ENCODE measurements at places on chromosomes 3 and 15.

DNA sequence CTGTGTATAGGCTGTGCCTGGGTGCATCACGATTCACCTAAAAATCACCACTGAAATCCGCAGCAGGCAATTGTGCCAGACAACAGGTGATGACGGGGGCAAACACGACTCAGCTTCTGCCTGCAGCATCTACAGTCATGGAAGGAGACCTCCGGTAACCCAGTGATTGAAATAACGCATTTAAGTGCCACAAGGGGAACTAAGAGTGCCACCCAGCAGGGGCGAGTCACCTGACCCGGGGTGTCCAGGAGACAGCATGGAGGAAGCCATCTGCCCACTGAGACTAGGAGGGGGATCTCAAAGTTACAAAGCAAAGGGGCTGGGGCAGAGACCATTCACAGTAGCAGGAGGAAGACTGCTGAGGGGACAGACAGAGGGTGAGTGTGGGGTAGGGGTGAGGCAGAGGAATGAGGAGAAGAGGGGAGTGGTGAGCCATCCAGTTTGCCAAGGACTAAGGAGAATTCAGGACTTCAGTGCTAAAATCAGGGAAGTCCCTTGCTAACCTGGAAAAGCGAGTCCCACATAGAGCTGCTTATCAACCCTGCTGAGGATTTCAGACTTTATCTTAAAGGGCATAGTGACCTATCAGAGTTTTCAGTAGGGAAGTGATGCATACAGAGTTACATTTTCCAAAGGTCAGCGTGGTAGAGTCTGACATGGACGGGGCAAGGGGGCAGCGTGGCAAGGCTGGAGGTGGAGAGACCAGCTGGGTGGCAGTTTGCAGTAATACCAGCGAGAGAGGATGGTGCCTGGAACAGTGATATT, 256.7 kb upstream of the HES1 start:
- DNase-seq: no peak

DNA sequence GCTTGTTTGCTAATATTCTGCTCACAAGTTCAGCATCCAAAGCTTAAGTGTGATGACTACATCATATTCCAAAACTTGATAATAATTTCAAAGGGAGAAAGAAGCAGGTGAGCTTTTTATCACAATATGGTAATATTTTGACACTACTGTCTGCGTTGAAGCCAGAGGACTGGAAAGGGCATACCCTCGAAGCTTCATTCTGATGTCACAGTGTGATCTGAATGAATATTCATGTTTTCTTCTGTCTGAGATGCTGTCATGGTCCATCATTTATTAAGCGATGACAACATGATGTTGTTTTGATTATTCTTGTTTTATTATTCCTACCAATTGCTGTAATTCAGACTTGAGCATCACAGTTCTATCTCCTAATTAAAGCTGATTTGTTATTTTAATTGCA, 625.4 kb downstream of the ZPLD1 start:
- no peak for DNase-seq

DNA sequence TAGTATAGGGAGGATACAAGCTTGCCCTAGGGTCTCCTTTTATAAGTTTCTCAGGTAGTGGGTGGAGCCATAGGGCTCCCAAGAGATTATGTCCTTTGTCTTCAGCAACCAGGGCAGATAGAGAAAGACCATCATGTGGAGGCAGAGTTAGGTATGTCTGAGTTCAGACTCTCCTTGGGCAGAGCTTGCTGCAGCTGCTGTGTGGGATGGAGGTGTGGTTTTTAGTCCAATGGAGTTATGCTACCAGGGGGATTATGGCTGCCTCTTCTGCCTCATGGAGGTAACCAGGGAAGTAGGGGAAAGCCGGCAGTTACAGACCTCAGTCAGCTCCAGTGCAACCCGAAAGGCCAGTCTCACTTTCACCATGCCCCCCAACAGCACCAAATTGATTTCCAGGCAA, 220.5 kb downstream of the NECTIN3 start:
- no peak for DNase-seq

DNA sequence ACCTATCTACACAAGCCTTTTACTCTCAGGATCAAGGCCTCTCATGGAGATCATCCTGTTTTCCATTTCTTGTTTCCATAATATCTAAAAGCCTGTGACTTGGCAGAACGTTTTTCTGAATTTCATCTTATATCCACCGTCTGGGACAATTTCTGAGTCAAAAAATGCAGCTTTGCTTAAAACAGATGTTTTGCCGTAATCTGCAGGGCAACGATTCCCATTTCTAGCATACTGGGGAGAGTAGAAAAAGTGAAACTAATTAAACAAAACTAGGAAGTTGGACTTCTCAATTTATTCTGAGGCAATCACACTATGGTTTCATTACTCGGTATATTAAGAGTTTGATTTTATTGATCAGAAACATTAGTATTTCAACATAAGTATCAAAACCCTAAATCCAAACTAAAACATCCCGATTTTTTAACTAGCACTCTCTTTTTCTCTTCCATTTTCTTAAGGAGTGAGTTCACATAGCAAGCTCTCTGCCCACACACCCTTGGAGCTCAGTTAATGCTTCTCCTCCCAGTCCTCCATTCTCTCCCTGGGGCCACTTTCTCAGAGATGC, 33.6 kb downstream of the SPATA12 start:
- no peak for DNase-seq

DNA sequence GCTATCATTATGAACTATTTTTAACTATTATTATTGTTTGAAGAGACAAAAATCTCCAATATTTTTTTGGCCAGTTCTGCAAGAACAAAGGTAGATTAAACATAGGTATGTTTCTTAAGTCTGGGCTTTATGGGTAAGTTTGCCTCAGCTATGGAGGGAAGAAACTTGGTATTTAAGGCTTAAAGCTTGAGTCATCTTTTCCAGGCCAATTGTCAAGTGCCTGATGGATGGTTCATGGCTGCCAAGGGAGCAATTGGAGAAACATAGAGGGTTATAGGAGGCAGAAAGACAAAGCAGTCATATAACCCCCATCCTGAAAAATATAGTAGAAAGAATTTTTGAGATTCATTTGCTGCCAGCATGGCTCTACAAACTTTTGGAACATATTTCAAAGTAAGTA, 7.2 kb upstream of the STAC start:
- DNase-seq: no peak

GRCh38 chr3:169334991-169335390, 328.5 kb downstream of the MECOM start:
- DNase-seq: no peak

DNA sequence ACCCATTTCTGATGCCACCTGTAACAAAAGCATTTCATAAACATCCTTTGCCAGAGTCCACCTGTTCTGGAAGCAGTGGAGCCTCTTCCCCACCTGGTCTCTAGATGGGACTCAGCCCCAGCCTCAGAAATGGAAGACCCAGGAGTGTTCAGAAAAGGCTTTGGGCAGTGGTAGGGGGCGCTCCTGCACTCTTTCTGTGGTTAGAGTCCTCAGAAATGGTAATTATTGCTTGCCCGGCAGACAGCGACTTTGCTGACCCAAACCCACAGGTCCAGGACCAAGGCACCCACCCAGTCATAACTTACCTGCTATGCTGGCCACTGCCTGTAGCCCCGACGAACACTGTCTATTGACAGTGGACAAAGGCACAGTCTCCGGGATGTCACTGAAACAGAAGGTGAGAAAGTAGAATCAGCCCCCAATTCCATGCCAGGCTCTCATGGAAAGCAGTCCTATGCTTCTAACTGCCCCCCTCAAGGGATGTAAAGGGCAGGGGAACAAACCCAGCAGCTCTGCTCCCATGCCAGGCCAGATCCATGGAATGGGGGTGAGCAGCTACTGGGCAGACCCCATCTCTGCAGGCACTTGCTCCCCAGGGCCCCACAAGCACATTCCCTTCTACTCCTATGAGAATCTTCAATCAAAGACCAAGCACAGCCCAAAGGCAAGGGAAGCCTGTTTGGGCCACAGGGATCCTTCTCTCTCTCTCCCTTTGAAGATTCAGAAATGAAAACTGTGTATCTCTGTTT, 5.1 kb downstream of the ACAA1 start:
- DNase-seq: no peak

GRCh38 chr15:83694015-83694414, 40.1 kb downstream of the ADAMTSL3 start:
- DNase-seq: no peak

DNA sequence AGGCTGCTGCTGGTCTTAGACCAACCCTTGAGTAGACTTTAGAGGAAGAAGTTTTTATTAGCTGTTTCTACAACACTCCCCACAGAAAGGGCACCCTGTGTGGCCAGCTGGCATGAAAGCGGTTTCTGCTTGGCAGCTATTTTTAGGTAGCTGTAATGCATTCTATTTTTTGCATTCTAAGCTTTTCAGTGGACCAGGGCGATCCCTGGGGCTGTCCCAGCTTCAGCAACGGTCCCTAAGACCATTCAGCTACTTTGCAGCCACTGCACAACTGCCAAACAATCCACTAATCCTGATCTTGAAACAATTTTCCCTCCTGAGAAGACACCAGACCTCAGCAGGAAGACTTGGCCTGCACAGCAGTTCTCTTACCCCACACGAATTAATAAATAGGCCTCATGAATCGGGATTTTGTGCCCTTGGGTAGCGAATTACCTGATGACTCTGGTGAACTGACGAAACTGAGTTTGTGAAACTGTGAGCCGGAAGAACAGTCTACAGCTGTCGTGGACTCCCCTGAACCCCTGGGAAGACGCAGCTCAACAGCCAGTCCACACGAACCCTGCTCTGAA, 14.6 kb upstream of the TFRC start:
- DNase-seq: no peak
